ENCODE measurements at places on chromosomes 3 and 15.

- no peak for DNase-seq
Measured at GRCh38 chr3:100875239-100875638, 118.0 kb downstream of the ABI3BP start.

- no peak for DNase-seq
Measured at GRCh38 chr3:67517781-67518180, 136.6 kb downstream of the SUCLG2 start.

DNA sequence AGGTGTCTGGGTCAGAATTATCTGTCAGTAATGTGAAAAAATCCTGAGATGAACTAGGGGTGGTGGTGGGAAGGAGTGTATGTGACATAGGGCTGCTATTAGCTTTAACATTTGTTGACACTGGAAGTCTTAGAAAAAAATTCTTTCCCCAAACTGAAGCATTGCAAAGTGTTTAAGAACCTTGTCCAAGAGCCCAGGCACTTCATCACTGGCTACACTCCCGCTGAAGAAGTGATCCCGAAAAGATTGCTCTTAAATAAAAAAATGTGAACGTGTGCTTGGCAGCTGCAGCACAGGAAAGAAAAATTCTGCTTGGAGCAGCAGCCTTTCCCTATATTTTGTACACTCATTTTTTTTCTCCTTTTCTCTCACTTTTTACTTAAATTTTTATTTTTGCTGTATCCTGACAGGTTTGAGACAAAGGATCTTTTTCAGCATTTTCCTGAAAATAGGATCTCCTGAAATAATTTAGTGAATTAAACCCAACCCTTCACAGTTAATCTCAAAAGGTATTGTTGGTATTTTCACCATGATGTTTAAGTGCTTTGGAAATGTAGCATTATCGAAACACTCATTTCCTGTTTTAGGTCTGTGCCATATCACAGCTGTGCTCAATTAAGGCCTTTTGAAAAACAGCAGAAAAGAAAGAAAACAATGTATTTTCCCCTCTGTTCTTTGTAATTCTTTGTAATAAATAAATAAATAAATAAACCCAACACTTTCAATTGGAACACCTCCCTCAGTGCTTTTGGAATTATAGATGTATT lies 477.6 kb downstream of the ZNF385D start:
- DNase-seq: no peak

- DNase-seq: no peak
Measured at GRCh38 chr15:25830844-25831451, 32.2 kb downstream of the ATP10A start.

- no peak for DNase-seq
Measured at GRCh38 chr3:70726096-70726938, 413.9 kb upstream of the MDFIC2 start.

DNA sequence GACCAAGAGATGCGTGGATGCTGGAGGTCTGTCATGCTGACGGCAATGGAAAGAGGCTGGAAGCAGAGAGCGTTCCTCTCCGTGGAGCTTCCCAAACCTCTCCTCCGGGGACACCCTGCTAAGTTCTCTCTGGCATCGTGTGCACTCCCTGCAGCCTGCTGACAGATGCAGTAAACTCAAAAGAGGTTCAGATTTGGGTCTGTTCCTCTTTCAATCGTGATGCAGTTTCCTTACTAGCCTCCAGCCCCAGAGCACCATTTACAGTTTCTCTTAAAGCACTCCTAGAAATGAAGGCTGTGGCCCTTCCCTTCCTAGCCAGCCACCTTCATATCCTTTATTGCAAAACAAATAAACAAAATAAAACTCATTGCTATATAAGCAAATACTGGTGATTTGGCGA lies 47.3 kb upstream of the LRRC58 start:
- no peak for DNase-seq

GRCh38 chr3:187811585-187812250 lies 66.5 kb upstream of the BCL6 start:
- DNase-seq: no peak

GRCh38 chr3:55683666-55684270 lies 196.7 kb upstream of the WNT5A start:
- DNase-seq: no peak

DNA sequence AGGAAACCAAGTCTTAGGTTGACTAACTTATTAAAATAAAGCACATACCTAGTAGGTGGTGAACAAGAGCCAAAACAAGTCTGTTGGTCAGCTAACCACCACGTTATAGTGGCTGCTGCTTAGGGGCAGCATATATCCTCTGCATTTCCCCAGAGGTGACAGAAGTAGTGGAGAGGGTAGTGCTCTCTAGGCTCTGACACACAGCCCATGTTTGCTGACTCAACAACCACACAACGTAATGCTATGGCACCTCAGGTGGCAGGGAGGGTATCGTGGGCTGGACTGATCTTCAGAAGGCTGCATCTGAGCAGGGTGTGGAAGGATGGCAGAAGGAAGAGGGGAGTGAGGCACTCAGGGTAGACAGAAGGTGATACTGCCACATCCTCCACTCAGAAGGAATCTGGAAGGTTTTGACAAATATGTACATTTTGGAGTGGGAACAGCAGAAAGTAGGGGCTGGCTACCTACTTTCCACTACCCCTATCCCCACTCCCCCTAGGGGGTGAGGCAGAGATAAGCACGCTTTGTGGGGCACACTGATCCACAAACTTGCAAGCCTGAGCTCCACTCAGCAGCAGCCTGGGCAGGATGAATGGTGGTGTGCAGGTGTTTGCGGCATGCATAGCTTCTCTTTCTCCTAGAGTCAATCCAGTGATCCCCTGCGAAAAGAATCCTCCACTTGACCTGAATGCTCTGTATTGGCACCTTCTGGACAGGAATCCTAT lies 178.1 kb downstream of the RORA start:
- DNase-seq: no peak

- peak; percentile 76 for DNase-seq
Measured at GRCh38 chr3:49903451-49904424, at the start of gene MST1R. TSS of gene MST1R (minus strand) at chr3:49903873. CDS start at chr3:49903609, 264 bp downstream.

DNA sequence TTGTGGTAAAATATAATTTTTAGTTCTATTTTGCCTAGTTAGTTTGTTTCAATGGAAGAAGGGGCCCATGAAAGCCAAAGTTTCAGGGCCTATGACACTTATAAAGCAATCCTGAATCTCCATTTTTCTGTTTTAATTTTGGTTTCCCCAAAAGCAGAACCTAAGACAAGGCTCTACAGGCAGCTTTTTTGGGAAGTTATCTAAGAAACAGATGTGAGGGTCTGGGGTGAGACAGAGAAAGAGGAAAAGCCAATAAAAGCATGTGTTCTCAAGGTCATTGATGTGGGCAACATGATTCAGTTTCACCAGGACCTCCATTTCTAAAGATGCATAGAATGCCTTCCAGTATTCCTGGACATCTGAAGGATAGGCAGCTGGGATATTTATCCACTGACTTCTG lies 598.5 kb downstream of the PDCD6IP start:
- no peak for DNase-seq

DNA sequence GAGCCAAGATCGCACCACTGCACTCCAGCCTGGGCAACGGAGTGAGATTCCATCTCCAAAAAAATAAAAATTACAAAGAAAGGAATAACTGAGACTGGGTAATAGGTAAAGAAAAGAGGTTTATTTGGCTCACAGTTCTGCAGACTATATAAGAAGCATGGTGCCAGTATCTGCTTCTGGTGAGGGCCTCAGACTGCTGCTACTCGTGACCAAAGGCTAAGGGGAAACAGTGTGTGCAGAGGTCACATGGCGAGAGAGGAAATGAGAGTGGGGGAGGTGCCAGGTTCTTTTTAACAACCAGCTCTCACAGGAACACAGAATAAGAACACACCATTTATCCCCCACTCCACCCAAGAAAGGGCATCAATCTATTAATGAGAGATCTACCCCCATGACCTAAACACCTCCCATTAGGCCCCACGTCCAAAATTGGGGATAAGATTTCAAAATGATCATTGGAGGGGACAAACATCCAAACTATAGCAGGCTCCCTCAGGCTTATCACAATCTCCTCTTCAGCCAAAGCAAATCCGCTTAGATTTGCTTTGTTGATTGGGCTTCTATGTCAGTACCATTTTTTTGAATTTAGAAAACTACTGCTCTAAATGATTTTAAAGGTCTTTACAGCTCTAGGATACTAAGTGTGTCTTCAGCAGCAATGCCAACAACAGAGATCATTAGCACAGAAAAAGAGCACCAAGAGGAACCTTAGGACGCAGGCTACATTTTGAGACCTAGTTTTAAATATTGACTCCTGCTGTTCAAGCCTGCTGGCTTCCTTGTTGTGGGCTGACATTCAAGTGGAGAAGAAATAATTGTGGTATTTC lies 84.2 kb upstream of the TBL1XR1 start:
- no peak for DNase-seq

- no peak for DNase-seq
Measured at GRCh38 chr3:179608931-179609720, 4.5 kb downstream of the NDUFB5 start.

GRCh38 chr3:114308377-114308776 lies 14.5 kb downstream of the TIGIT start:
- no peak for DNase-seq

GRCh38 chr15:66216806-66217205 lies 36.7 kb downstream of the MEGF11 start:
- DNase-seq: no peak

DNA sequence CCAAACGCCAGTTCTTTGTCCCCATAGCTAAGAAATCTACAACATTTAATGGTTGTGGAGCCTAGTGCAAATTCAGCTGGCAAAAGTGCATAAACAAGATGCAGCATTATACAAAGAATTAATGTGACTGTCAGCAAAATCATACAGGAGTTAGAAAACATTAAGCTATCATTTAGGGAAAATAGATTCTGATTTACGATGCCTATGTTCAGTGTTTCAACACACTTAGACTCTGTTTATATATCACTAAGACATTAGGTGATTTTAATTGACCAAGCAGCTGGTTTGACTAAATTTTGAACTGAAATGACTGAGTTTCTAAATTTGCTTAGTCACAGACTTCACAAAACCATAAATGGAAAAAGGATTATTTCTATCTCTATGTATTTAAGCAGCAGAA lies 1076.8 kb downstream of the TBL1XR1 start:
- no peak for DNase-seq

DNA sequence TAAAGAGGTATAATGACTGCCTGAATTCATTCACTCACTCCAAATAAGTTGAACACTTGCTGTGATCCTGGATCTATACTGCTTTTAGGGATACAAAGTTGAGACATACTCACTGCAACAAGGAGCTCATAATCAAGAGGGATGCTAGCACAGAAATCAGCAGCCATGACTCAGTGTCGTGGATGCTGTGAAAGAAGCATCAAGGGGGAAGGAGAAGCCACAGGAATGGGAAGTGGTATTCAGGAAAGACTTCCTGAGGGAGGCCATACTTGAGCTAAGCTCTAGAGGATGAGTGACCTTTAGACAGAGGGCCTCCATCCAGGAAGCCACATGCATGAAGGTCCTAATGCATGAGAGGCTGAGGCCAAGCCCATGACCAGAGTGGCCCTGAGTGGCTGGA lies 245.7 kb upstream of the RORA start:
- DNase-seq: no peak

GRCh38 chr3:9736831-9737230 lies 5.3 kb downstream of the BRPF1 start:
- DNase-seq: no peak

DNA sequence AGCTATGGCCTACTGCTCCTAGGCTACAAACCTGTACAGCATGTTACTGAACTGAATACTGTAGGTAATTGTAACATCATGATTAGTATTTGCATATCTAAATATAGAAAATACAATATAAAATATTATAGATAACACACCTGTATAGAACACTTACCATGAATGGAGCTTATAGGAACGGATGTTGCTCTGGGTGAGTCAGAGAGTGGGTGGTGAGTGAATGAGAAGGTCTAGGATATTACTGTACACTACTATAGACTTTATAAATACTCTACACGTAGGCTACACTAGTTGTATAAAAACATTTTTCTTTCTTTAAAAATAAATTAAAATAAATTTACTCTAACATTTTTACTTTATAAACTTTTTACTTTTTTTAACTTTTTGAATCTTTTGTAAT lies 224.0 kb upstream of the CBLB start:
- no peak for DNase-seq

- DNase-seq: no peak
Measured at GRCh38 chr3:139561959-139562676, 22.6 kb upstream of the RBP1 start.

DNA sequence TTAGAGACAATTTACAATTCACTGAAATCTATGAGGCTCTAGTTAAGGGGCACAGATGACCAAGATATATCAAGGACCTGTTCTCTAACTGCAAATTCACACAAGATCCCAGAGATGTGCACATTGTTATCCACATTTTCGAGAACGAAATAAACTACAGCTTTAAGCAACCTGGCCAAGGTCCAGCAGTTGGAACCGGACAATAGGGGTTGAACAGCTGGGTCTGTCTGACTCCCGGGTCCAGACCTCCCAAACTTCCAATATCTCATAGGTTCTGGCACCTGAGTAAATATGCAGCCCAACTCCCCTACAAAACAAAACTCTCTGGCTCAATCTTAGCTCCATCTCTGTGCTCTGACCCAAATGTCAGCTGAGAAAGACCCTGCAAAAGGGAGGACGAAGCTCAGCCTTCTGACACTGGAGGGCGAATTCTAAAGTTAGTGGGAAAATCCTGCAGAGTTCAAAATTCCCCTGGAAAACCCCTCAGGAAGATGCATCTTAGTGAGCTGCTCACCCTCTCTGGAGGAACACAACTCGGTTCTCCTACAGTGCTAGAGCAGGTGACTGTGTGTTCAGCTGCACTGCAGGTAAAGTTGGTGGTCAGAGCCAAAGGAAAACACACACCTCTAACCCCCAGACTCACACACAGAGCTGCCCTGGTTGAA lies 14.2 kb upstream of the SPATA12 start:
- DNase-seq: no peak
